ENCODE measurements at places on chromosomes 12 and 14.

DNA sequence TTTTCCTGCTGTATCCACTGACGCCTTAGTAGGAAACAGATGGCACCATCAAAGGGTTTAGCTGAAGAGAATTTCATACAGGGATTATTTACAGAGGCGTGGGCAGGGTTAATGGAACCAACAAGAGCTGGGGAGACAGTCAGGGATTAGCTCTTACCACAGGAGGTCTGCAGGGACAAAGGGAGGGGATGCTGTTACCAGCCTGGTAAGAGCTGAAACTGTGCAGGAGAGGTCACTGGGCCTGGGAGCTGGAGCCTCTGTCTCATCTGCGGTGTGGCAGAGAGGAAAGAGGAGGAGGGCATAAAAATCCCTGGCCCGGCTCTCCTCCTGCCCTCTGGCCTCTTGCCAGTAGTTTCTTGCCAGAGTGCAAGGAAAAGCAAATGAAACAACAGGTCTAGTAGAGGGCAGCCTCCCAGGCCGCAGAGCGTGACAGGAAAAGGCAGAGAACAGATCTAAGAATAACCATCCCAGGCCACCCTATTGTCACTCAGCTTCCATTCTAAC lies 18.9 kb upstream of the POC1B start:
- H3K27ac ChIP-seq, result peak overlapping the region; percentile 2
- no peaks in the 10 kb centered on the region for H3K27me3 ChIP-seq
- DNase-seq, result no peak
- H3K4me3 ChIP-seq, result no peak overlapping the region

GRCh38 chr14:35829449-35829848 lies 3.3 kb downstream of the BRMS1L start:
- H3K36me3 ChIP-seq, result no peaks in the 10 kb centered on the region
- H3K27me3 ChIP-seq, result no peaks in the 10 kb centered on the region
- no peak overlapping the region for H3K27ac ChIP-seq
- H3K4me3 ChIP-seq, result peak overlapping the region; percentile 54

GRCh38 chr12:123167329-123167728 lies 16.4 kb upstream of the PITPNM2 start:
- H3K27me3 ChIP-seq, result no peaks in the 10 kb centered on the region
- H3K4me3 ChIP-seq, result no peak overlapping the region
- peaks cover 14% of the 10 kb centered on the region for H3K36me3 ChIP-seq
- DNase-seq, result no peak
- H3K27ac ChIP-seq, result peak overlapping the region; percentile 80

GRCh38 chr14:26626256-26626655 lies 28.4 kb upstream of the NOVA1 start:
- H3K27me3 ChIP-seq, result no peaks in the 10 kb centered on the region
- no peak for DNase-seq
- H3K4me3 ChIP-seq, result no peak overlapping the region
- H3K4me1 ChIP-seq, result no peaks in the 10 kb centered on the region

DNA sequence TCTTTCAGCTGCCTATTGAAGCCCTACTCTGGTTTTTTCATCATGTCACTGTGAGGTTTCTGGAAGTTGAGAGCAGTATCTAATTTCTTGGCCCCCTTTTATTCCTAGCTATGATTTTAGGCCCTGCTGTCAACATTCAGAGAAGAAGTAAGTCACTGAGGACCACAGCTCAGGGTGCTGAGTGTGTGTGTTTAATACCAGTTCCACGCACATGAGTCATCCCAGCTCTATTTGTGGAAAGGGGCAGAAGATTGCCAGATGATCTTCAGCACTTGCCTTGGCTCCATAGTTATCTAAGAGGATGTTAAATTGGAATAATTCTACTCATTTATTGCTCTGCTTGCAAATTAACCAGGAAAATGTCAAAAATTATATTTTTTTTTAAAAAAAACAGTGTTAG lies 65.5 kb upstream of the SLC38A4 start:
- no peak for DNase-seq
- H3K27me3 ChIP-seq, result peaks cover 8% of the 10 kb centered on the region
- H3K27ac ChIP-seq, result no peak overlapping the region
- H3K4me3 ChIP-seq, result no peak overlapping the region
- H3K4me1 ChIP-seq, result no peaks in the 10 kb centered on the region
